SW480 (cell line): ENCODE measurements at places on chromosomes 11 and 22.

- DNase-seq, result no peak
These were observed 86.3 kb upstream of the VPREB1 start for GRCh38 chr22:22158207-22158816.

- DNase-seq, result no peak
These were observed 16.4 kb upstream of the SCGB1A1 start for GRCh38 chr11:62402226-62402959.

DNA sequence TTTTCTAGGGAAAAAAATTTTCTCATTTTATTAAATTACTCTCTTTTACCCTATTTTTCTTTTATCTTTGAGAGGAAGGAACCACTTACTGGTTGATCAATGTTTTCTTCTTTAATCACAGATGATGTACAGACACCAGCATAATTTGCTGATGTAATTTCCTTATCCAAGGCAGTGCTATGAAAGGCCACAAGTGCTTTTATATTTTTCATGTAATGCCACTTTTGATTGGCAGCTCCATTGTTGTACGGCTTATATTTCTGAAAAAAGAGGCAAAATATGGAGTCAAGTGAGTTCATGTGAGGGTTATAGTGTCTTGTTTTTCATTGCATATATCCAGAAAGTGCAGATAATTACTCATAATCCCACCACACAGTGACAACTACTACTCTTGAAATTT lies 322.7 kb upstream of the MPPED2 start:
- DNase-seq, result no peak

DNA sequence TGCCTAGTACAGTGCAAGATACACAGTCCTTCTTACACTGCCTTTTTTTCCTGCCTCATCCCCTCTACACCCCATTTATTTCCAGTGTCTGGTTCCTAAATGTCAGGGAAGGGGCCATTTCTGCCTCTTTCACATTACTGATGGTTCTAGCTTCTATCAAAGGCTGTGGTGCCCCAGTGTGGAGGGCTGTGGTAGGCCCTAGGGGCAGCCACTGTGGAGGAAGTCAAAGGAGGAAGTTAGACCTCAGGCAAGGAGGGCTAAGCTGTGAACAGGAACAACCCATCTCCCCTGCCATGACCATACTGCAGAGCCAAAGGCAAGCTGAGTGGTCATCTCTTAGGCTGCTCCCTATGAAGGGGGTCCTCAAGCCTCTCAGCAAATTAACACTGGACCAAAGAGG lies 81.9 kb upstream of the CRTAM start:
- DNase-seq, result no peak

- DNase-seq, result no peak
These were observed 25.1 kb downstream of the MPPED1 start for GRCh38 chr22:43436868-43437267.

DNA sequence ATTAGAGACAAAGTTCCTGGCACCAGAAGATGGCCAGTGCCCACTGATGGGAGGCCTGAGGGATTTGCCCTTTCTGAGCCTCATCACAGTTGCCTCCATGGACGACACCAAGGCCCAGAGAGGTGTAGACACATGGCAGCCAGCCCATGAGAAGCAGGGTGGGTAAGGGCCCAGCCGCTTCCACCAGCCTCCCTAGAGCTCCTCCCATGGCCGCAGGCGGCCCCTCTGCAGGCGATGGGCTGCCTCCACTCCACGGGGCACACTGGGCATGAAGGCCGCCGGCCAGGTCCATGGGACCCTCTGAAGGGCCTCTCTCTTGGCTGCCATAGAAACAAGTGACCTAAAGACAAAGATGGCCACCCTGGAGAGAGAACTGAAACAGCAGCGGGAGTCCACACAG lies 14.5 kb downstream of the CCDC157 start:
- DNase-seq, result no peak

DNA sequence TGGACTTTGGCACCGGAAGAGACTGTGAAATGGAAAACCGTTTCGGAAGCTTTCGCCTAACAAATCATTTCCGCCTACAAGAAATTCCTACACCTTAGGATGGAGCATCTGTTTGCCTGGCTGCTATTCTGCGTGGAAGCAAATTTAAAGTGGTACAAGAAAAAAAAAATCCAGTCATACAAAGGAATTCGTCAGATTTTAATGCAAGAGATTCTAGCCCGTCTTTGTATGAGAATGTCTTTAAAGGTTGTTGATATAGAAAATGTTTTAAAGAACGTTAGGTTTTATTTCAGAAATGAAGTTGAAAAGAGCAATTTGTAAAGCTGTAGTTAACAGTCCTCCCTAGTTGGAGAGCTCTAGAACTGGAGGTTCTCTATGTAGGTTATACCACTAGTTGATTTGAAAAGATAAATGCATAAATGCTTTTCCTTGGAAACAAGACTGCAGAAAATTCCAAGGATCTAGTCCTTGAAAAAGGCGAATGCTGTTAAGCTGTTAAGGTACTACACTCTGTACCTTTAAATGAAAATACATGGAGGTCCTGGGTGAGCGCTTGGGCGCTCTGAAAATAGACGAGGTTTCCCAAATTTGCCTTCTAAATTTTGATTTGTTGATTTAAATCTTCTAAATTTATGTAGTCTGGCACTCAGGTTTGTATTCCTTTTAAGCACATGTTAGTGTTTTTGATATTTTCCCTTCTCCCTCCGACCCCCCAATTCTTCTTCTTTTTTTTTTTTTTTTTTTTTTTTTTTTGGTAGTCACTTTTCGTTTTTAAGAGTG lies 2.4 kb downstream of the NCR3LG1 start:
- DNase-seq, result peak; percentile 25

DNA sequence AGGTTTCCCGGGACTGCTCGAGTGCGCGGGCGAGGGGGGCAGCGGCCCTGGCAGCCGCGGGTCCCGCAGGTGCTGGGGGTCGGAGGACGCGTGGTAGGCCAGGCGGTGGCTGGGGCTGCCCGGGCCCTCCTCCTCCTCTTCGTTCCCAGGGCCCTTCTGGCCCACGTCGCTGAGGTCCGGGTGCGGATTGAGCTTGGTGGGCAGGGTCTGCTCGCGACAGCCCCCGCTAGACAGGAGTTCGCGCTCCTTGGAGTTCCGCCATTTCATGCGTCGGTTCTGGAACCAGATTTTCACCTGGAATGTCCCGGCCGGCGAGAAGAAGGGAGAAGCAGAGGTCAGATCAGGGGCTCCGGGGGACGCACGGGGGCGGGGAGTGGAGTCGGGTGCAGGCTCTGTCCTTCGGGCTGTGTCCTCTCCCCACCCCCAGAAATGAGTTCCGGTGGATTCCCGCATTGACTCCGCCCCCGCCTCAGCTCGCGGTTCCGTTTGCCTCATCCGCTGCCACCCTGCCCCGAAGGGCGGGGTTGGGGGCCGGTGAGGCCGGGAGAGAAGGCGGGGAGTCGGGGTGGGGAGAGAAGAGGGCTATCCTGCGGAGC lies 3.9 kb downstream of the DBX1 start:
- DNase-seq, result peak; percentile 78

- DNase-seq, result no peak
These were observed 56.8 kb upstream of the GRIA4 start for GRCh38 chr11:105553025-105553424.

- no peak for DNase-seq
These were observed 21.4 kb downstream of the USP35 start for GRCh38 chr11:78210000-78210608.

GRCh38 chr11:123161376-123162030 lies 33.5 kb downstream of the CLMP start:
- no peak for DNase-seq

DNA sequence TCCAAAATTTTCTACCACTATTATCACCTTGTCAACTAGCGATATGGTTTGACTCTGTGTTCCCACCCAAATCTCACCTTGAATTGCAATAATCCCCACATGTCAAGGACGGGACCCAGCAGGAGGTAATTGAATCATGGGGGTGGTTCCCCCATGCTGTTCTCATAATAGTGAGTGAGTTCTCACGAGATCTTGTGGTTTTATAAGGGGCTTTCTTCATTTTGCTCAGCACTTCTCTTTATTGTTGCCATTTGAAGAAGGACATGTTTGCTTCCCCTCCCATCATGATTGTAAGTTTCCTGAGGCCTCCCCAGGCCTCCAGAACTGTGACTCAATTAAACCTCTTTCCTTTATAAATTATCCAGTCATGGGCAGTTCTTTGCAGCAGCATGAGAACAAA lies 73.5 kb upstream of the ZC3H12C start:
- DNase-seq, result no peak

GRCh38 chr22:44369293-44369661 lies 56.5 kb upstream of the SHISAL1 start:
- DNase-seq, result no peak

GRCh38 chr11:130979386-130979972 lies 63.2 kb upstream of the SNX19 start:
- peak; percentile 36 for DNase-seq

GRCh38 chr11:58609723-58610122 lies 12.7 kb upstream of the CNTF start:
- no peak for DNase-seq

GRCh38 chr11:58927393-58928106 lies 11.7 kb upstream of the GLYATL1 start:
- DNase-seq, result peak; percentile 17

DNA sequence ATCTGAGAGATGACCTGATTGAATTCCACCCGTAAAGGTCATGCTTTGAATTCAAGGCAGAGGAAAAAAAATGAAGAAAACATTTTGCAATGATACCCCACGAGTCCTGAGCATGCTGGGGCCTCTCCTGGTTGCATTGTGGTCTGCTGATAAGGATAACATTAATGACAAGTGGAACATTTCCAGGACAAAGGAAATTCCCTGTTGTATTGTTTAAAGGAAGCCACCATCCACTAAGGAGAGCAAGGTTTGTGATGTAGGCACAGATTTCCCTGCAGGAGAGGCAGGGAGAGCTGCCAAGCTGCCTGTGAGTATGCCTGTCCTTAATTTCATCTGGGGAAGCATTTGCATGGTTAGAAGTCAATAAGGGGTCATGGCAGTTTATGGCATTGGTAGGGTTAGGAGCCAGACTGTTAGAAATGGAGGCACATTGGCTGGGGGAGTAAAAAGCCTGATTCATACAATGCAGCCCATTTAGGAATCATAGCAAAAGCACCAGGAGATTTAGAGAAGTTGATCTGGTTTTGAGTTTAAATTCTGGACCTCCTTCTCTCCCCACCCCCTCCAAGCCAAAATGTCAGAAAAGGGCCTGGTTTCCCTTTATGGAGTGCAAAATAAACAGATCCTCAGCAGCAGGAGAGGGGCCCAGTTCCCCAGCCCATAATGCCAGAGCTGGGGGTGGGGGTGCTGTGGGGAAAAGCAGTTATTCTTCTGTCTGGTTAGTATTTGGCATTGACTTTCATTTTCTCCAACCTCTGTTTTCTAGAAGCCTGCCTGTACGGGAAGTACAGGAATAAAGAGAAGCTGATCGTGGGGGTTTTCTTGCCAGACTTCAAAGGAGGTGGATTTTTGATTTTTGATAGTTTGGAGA lies 22.1 kb downstream of the FLI1 start:
- peak; percentile 23 for DNase-seq

- DNase-seq, result no peak
These were observed 132.2 kb downstream of the ST3GAL4 start for GRCh38 chr11:126487711-126488110.
